ENCODE measurements at places on chromosomes 4 and X.

DNA sequence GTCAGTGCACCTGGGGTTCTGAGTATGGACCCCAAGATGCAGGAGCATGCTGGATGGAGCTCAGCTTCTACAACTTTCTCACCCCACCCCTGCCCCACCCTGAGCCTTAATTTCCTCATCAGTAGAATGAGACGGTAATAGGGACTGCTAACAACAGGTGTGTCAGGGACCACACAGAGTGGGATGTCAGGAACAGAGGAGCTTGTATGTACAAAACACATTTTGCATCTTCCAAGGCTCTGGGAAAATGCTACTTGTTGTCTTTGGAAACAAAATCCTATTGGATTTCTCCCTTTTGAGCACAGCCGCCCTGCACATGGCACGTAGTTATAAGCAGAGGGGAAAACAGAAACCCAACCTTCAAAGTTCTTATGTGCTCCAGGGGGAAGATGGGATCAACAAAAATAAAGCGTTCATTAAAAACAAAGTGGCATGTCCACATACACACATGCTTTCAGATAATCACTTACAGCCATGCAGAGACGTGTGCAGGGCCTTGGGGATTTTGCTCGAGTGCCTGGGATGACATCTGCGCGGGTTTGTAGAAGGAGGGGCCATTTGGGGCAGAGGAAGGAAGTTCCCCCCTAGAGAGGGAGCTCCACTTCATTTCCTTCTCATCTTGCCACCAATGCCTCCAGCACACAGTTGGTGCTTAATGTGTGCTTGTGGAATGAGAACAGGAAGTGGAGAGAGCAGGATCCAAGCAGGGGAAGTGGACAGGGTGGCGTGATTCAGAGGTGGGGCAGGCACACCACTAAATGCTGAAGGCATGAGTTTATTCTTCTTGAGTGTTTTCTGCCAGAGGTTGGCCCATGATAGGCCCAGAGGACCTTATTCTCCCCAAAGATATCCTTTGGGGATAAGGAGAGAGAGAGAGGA is 138.9 kb downstream of the SMIM20 start:
- no peak for DNase-seq

GRCh38 chr4:138070816-138071215 is 171.3 kb downstream of the SLC7A11 start:
- DNase-seq: no peak

DNA sequence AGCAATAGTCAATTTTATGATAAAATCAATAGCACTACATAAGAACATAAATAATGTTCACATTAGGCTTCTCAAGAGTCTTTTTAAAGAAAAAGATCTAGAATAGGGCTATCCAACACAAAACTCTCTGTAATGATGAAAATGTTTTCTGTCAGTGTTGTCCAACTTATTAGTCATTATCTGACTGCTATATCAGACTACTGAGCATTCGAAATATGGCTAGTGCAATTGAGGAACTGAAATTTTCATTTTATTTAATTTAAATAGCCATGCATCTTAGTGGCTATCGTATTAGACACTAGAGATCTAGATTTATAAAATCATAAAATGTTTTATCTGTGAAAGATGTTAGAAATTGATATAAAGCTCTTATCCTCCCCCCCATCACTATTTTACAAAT is 26.0 kb downstream of the PARM1 start:
- no peak for DNase-seq

DNA sequence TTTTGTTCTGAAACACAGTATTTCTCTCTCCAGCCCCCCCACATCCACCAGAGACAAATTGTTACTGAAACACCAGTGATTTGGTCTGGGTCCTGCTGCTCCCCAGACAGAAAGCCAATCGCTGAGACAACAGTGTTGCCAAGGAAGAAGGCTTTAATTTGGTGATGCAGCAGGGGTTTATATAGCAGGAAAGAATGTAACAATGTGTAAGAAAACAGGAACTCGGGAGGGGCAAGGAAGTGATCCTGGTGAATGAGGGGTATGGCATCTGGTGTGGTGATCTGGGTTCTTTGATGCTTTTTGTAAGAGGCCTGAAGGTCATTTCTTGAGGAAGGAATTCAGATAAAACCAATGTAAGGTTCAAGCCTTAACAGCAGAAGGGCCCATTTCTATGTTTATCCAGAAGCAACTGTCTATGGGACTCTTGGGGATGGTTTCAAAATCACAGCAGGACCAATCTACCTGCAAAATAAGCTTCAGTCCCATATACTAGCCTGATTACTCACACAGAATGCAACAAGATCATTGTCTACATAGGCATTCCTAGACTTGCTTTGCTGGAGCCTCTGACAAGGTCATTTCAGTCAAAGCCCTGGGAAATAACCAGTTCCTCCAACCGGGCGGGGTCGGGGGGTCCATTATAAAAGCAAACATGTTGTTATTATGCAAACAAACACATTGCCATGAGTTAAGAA is 445.2 kb upstream of the ZFP42 start:
- no peak for DNase-seq

GRCh38 chr4:113293043-113293560 is 243.6 kb downstream of the ANK2 start:
- DNase-seq: no peak

- no peak for DNase-seq
These were observed 5.2 kb upstream of the PCDH10 start for GRCh38 chr4:133143775-133144430.

- no peak for DNase-seq
These were observed 19.1 kb downstream of the HAUS3 start for GRCh38 chr4:2222838-2223237.

DNA sequence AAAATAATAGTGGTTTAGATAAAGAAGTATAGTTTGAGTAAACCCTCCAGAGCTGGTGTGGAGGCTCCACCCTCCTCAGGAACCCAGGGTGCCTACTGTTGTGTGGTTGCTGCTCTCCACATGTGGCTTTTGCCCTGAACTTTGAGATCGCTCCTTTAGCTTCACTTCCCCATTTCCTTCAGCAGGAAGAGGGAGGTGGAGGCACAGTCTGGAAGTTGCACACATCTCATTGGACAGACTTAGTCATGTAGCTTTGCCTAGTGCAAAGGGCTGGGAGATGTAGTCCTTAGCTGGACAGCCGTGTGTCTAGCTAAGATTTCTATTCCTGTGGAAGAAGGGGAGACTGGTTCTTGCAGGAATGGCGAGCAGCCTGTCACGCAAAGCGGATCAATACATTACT is 37.9 kb downstream of the RGS12 start:
- DNase-seq: no peak

DNA sequence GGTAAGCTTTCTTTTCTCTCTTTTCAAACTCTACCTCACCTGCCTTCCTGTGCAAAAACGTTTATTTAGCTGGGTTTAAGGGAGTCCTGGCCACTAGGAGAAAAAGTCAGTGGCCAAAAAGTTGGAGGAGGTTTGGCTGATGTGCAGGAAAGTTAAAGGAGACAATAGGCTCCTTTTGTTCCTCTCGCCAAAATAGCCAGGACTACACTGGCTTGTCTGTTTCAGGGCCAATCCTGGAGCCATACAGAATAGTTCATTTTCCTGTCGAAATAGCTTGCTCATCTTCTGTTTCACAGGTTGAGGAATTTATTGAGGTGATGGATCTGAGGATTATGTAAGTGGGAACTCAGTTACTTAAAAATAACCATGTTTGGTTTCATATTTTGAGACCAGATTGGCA is 423 bp downstream of the HEPH start:
- DNase-seq: no peak

- no peak for DNase-seq
These were observed 48.6 kb downstream of the LRP2BP start for GRCh38 chr4:185346975-185347601.

- DNase-seq: no peak
These were observed 52.1 kb upstream of the TBC1D9 start for GRCh38 chr4:140808256-140808655.

- DNase-seq: no peak
These were observed 100.9 kb downstream of the AMELX start for GRCh38 chrX:11393949-11394654.

DNA sequence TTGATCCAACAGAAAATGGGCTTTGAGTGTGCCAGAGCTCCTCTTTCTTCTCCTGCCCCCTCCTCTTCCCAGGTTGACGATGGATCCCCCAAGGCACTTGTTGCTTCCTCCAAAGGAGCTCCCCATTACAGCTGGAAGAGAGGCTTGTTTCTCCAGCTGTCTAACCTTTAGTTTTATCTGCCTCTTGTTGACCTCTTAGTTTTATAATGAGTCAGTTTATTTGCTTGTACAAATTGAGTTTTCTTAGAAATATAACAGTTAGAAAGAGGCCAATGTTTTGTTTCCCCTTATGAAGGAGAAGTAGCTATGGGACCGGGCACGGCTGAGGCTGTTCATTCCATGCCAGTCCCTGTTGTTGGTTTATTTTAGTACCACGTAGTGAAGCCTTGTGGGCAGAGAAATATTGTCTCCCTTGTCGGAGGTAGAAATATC is 158.2 kb downstream of the SPRY1 start:
- DNase-seq: no peak

DNA sequence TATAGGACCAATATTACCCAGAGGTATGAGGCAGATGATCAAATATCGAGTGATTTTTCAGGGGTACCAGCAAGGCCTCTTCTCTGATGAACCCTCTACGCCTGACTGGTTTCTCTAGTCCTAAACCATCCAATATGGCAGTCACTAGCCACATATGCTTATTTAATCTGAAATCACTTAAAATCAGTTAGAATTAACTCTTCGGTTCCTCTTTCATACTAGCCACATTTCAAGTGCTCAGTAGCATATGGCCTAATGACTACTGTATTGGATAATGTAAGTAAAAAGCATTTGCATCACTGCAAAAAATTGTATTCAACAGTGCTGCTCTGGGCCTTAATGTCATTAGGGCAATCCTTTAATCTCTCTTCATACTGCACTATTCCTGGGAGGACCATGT is 4.4 kb upstream of the APBB2 start:
- DNase-seq: no peak

GRCh38 chr4:2393353-2394270 is 24.8 kb downstream of the ZFYVE28 start:
- no peak for DNase-seq

GRCh38 chrX:64395568-64395929 is 297 bp upstream of the MTMR8 start:
- no peak for DNase-seq

GRCh38 chrX:112654871-112655270 is 24.9 kb downstream of the LHFPL1 start:
- no peak for DNase-seq

DNA sequence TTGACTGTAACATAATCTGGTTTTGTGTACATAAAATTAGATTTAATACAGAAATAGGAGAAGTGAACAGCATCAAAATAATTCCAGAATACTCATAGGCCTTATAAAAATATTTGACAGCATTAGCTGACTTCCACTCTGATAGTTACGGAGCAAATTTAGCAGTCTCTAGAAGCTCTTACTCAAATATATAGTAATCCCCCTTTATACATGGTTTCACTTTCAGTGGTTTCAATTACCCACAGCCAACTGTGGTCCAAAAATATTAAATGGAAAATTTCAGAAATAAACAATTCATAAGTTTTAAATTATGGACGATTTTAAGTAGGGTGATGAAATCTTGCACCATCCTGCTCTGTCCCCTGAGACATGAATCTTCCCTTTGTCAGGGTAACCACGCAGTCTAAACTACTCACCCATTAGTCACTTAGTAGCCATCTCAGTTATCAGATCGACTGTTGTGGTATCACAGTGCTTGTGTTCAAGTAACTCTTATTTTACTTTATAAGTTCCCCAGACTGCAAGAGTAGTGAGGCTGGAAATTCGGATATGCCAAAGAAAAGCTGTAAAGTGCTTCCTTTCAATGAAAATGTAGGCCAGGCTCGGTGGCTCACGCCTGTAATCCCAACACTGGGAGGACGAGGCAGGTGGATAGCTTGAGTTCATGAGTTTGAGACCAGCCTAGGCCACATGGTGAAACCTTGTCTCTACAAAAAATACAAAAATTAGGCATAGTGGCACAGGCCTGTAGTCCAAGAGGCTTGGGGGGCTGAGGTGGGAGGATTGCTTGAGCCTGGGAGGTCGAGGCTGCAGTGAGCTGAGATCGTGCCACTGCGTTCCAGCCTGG is 17.2 kb upstream of the RTL9 start:
- no peak for DNase-seq

- DNase-seq: no peak
These were observed 7.5 kb upstream of the RUFY3 start for GRCh38 chr4:70714079-70714887.

GRCh38 chrX:46694549-46694948 is 64.4 kb downstream of the SLC9A7 start:
- DNase-seq: no peak

DNA sequence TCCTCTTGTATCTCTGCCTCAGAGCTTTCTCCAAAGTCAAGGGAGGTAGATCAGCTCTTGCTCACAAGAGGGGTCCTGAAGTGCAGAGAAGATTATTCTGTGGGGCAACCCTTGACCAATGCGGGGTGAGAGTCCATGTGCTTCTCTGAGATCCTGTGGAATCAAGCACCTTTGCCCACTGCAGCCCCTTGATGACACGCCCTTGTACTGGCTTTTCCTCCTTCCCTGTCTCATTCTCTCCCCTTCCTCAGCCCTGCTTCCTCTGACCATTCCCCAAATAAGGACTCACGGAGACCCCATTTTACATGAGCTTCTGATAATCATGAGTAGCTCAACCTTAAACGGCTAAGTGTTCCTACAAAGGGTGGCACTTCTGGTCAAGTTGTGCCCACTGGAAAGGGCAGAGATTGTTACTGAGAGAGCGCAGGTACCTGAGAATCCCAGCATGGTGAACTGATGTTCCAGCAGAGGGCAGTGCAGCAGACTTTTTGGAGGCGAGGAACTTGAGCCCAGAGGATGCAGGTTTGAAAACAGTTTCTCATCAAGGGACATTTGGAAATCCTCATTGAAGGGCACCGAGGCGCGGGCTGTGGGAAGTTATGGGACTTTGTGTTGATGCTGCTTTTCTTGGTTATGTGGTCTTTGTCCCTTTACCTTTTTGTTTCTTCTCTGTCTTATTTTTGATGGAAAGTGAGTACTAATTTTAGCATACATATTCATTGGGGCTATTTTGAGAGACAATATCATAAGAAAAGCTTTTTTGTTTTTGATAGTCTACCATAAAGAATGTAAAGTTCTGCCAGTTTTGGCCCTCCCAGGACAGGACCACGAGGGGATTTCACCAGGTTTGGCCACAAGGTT is 201.3 kb downstream of the RBM46 start:
- no peak for DNase-seq

- no peak for DNase-seq
These were observed 82.2 kb upstream of the FRG1 start for GRCh38 chr4:189858435-189858834.

GRCh38 chrX:136540226-136540625 is 8.2 kb downstream of the VGLL1 start:
- no peak for DNase-seq

DNA sequence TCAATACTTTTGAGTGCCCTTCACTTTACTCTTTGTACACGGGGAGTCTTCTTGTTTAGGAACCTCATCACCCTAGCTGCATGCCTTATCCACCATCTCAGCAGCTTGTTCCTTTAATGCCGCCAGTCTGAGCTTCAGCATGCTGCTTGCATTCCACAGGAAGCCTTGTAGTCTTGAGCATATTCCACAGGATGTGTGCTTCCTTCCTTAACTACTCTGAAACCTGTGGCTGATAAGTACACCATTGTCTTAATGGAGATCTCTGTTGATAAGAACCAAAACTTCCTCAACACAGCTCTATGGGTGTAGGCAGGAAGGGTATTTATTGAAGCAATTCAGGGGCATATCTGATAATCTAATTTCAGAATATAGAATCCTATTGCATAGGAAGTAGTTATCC is 24.4 kb upstream of the CCNI start:
- DNase-seq: no peak

- DNase-seq: no peak
These were observed 515.4 kb upstream of the ATOH1 start for GRCh38 chr4:93313197-93313596.

GRCh38 chr4:36348403-36348938 is 67.1 kb downstream of the DTHD1 start:
- DNase-seq: peak; percentile 29

- DNase-seq: no peak
These were observed 5.5 kb upstream of the MXD4 start for GRCh38 chr4:2267320-2267811.

All from CD4-positive, alpha-beta T cell treated with Interleukin-4 for 4 hours (primary cell).